A549 treated with AZD2906 at 1 μM for 4 hours (cell line): ENCODE measurements at places on chromosomes 12 and 14. TPM values are rescaled to one million over a fixed set of nuclear protein-coding genes. Genes with fewer than 3 reads are reported as not detected.

LRRIQ1 gene
- total RNA-seq = 0.49 to 0.79 TPM (median 0.55 TPM) in 5 replicates

C1R gene
- total RNA-seq = 27.7 to 49.0 TPM (median 30.3 TPM) in 5 replicates

PTGDR gene
- not detected in 5 replicates for total RNA-seq

CABP1 gene
- total RNA-seq = 0.15 to 0.40 TPM (median 0.25 TPM) in 5 replicates

TNFAIP2 gene
- 249 to 283 TPM (median 275 TPM) in 5 replicates for total RNA-seq

OASL gene
- total RNA-seq = 1.8 to 3.6 TPM (median 2.5 TPM) in 5 replicates

BAZ1A gene
- total RNA-seq = 19.8 to 34.3 TPM (median 23.4 TPM) in 5 replicates

PRPH gene
- 0.82 to 2.1 TPM (median 1.9 TPM) in 5 replicates for total RNA-seq
